Memory B cell (primary cell): ENCODE measurements at places on chromosomes 5 and 9.

DNA sequence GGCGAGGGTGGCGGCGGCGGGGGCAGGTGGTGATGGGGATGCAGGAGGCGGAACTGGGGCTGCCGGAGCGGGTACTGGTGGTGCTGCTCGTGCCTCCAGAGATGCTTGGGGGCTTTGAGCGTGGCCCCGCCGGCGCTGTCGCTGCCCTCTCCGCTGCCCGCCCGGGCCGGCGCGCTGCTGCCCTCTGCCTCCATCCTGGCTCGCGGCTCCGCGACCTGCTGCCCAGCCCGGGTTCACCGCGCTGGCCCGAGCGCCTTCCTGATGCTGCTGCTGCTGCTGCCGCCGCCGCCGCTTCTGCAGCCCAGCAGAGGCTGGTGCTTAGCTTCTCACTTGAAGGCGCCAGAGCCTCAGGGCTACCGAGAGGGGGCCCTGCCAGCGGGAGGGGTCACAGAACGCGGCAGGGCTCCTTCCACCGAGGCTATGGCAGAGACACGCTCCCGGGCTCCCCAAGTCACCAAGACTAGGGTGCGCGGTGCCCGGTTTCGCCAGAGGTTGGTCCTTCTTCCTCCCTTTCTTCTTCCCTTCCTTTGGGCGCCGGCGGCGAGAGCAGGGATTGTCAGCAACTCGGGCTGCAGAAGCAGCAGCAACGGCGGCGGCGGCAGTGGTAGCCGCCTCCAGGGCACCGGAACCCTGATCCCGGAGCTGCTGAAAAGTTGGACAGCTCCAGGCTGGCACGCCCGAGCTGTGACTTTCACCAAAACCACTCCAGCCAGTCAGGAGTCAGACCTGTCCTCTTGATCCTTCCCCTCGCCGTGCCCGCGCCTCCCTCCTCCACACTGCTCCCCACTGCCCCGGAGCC, at the start of gene PDE4D:
PDE4D (minus strand) TSS at position 298 of the 799 bp plus-strand sequence.
- peak within 1 kb of the TSS; percentile 49 for H3K4me3 ChIP-seq
- DNase-seq = peak; percentile 0
- no peaks in the 10 kb centered on the region for H3K36me3 ChIP-seq
- H3K27ac ChIP-seq = no peak within 1 kb of the TSS
- H3K4me1 ChIP-seq = peaks cover 13% of the 10 kb centered on the region
- peaks cover 29% of the 10 kb centered on the region for H3K27me3 ChIP-seq

DNA sequence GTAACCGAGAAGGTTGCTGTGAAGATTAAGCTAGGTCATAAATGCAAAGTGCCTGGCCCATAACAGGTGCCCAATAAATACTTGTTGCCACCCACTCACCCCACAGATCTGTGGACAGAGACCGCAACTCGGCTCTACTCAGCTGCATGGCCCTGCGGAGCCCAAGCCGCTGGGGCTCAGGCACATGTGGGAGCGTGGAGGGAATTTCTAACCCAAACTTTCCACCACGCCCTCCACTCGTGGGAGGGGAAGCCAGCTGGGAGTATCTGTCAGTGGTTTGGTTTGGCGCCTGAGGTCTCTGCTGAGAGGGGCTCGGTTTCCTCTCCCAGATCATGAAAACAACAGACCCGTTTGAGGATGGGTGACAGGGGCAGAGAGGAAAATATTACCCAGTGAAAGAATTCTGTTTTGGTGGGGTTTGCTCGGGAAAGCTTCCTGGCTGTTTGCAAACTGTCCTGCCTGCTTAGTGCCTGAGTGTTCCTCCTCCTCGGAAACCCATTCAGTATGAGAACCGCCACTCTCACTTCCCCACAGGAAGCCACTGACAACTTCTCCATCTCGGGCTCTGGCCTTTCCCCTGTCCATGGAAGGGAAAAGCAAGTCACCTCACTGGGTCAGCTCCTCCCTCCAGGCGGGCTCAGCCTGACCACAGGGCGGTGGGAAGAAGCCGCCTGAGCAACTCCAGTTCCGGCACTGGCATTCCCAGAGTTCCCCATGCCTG, 60.1 kb downstream of the RGS3 start:
- peak; percentile 16 for DNase-seq
- H3K4me1 ChIP-seq = peaks cover 22% of the 10 kb centered on the region
- no peaks in the 10 kb centered on the region for H3K27me3 ChIP-seq
- H3K4me3 ChIP-seq = peak overlapping the region; percentile 54
- no peak overlapping the region for H3K27ac ChIP-seq

GRCh38 chr5:157443041-157443549, 16.9 kb upstream of the NIPAL4 start:
- H3K27ac ChIP-seq = no peak overlapping the region
- H3K36me3 ChIP-seq = no peaks in the 10 kb centered on the region
- no peaks in the 10 kb centered on the region for H3K4me1 ChIP-seq
- no peak for DNase-seq

- no peak for DNase-seq
- H3K4me3 ChIP-seq = peak overlapping the region; percentile 5
- peaks cover 17% of the 10 kb centered on the region for H3K27me3 ChIP-seq
- no peak overlapping the region for H3K27ac ChIP-seq
Measured at GRCh38 chr9:75891277-75891741, 836 bp downstream of the PCSK5 start.

DNA sequence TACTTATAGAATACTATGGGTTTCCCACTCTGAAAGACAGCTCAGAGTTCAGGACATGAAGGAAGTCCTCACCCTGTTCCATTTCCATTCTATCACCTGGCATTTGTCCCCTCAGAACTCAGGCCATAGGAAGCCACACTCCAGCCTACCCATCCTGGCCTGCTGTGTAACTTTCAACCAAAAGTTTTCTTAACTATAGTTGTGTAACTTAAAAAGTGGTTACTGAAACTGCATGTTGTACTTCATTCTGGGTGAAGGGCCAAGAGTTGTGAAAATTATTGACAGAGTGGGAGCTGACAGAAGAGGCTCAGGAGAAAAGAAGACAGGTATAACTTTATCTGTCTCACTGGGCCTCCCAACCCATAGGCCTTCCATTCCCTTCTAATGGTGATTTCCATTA, 212.5 kb downstream of the RAB3C start:
- H3K36me3 ChIP-seq = no peaks in the 10 kb centered on the region
- H3K4me3 ChIP-seq = no peak overlapping the region
- H3K27me3 ChIP-seq = peaks cover 8% of the 10 kb centered on the region
- no peaks in the 10 kb centered on the region for H3K4me1 ChIP-seq
- DNase-seq = no peak

- DNase-seq = no peak
- H3K4me1 ChIP-seq = peaks cover 8% of the 10 kb centered on the region
- H3K4me3 ChIP-seq = no peak overlapping the region
- H3K27me3 ChIP-seq = no peaks in the 10 kb centered on the region
- H3K27ac ChIP-seq = no peak overlapping the region
Measured at GRCh38 chr9:5575000-5575399, 53.9 kb upstream of the RIC1 start.

DNA sequence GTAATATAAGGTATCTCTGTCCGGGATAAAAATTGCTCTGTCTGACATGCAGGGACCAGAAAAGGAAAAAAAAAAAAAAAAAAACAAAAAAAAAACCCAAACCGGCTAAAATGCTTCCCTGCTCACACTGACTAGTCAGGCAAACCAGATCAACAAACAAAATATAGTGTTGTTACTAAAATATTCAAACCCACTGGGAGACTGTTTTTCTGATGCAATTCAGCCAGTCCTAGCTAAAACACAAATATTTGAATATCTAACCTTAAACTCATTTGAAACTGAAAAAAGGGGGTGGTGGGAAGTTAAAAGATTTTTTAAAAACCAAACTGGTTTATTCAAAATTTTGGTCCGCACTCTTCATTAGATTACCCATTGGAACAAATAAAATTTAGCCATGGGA, 61.0 kb downstream of the APBA1 start:
- no peaks in the 10 kb centered on the region for H3K36me3 ChIP-seq
- H3K4me3 ChIP-seq = no peak overlapping the region
- peaks cover 1% of the 10 kb centered on the region for H3K27me3 ChIP-seq
- H3K27ac ChIP-seq = no peak overlapping the region
- H3K4me1 ChIP-seq = no peaks in the 10 kb centered on the region

DNA sequence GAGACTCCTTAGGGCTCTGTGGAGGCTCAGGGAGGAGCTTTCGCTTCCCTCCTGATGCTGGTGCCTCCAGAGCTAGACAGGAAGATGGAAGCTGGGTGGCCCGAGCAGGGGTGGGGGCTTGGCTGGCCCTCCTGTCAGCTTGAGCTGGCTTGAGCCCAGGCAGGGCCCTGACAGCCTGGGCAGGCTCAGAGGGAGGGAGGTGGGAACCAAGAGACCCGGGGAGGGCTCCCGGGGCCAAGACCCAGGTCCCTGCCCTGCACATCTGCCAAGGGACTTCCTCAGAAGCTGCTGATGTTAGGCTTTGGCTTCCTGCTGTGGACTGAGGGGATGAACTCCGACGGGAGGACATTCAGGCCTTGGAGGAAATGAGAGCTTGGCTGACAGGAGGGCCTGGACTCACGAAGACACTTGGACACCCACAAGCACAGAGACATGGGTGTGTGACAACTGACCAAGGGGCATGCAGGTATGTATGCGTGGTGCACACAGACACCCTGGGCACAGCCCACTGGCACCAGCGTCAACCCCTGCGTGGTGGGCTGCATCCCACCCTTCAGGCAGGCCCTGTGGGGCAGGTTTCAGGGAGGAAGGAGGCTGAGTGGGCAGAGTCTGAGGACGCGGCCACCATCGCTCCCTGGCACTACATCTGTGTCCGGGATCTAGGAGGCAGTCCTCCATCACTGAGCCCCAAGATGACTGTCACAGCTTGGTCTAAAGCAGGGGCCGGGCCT, 1.7 kb upstream of the LTC4S start:
- DNase-seq = no peak
- no peaks in the 10 kb centered on the region for H3K27me3 ChIP-seq
- no peak overlapping the region for H3K4me3 ChIP-seq
- peaks cover 27% of the 10 kb centered on the region for H3K4me1 ChIP-seq
- H3K36me3 ChIP-seq = no peaks in the 10 kb centered on the region
- H3K27ac ChIP-seq = no peak overlapping the region

DNA sequence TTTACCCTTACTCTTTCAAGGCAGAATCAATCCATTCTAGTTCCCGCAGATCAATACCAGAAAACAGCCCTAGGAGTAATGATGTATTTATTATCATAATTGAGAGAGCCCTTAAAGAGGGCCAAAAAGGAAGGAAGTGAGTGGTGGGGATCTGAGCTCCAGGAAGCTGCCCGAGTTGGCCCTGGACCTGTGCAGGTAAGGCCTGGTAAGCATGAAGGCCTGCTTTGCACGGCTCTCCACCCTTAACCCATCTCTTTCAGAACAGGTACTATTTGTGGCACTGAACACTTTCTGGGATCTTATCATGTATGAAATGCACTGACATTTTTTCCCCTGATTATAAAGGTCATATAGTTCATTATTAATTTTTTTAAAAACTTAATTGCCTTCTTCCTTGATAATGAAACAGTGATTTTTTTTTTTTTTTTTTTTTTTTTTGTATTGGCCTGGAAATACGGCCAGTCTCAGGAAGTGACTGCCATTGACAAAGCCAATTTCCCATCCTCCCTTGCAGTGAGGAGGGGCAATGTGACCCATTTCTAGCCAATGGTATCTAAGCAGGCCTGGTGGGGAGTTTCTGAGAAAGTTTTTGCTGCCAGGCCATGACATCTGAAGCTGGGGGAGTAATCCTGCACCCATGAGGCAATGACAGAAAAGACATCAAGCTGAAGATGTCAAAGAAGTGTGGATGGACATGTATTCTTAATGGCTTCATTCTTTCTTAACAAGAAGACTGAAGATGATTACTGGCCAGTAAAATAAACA, 6.3 kb upstream of the MVB12B start:
- H3K4me3 ChIP-seq = no peak overlapping the region
- H3K36me3 ChIP-seq = no peaks in the 10 kb centered on the region
- H3K4me1 ChIP-seq = peaks cover 2% of the 10 kb centered on the region
- H3K27me3 ChIP-seq = peaks cover 3% of the 10 kb centered on the region
- no peak overlapping the region for H3K27ac ChIP-seq

- H3K36me3 ChIP-seq = no peaks in the 10 kb centered on the region
- no peak for DNase-seq
- no peaks in the 10 kb centered on the region for H3K4me1 ChIP-seq
- H3K27me3 ChIP-seq = peaks cover 4% of the 10 kb centered on the region
Measured at GRCh38 chr5:163248871-163249270, 188.5 kb upstream of the CCNG1 start.

DNA sequence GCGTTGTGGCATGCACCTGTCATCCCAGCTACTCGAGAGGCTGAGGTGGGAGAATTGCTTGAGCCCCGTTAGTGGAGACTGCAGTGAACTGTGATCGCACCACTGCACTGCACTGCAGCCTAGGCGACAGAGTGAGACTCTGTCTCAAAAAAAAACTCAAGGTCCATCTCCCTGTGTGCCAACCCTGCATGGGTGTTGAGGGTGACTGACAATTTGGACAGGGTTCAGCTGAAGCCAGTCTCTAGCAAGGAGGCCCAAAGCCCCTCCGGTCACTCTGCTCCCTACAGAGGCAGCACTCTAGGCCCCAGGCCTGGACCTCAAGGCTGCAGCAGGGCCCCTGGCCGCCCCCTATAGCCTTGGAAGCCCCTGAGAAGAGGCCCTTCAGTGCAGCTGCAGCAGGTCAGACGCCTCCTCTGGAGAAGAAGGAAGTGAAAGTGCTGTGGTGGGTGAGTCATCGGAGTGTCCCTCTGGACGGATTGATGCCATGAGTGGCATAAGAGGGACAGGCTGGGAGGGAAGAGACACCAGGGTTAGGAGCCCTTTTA, 39.2 kb upstream of the NEK6 start:
- H3K36me3 ChIP-seq = no peaks in the 10 kb centered on the region
- peak overlapping the region; percentile 100 for H3K27ac ChIP-seq
- no peaks in the 10 kb centered on the region for H3K27me3 ChIP-seq

DNA sequence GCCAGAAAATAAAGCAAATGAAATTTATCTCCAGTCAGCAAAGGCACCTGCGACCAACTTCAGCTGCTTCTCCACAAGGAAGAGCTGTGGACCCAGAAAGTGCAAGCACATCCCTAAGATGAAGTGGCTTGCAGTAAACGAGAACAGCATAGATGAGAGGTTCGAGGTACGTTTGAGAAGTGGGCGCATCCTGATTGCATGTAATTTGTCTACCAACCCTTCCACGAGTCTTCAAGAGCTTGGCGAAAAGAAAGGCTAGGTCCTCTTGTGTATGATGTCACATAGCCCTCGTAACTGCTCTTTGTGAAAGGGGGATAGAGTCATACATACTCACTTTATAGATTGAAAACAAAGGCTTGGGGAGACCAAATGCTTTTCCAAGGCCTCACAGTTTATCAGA, 6.0 kb upstream of the LCP2 start:
- no peak for DNase-seq
- no peak overlapping the region for H3K4me3 ChIP-seq
- H3K36me3 ChIP-seq = no peaks in the 10 kb centered on the region
- H3K27ac ChIP-seq = no peak overlapping the region

GRCh38 chr9:14372437-14373335, 58.7 kb upstream of the NFIB start:
- H3K27me3 ChIP-seq = peaks cover 4% of the 10 kb centered on the region
- H3K27ac ChIP-seq = no peak overlapping the region
- DNase-seq = no peak
- H3K36me3 ChIP-seq = no peaks in the 10 kb centered on the region
- no peak overlapping the region for H3K4me3 ChIP-seq

GRCh38 chr9:35689542-35690293, at the start of gene TPM2:
TSS of gene TPM2 (minus strand) at chr9:35689925. CDS start at chr9:35689817, 108 bp downstream.
- DNase-seq = no peak
- H3K36me3 ChIP-seq = no peaks in the 10 kb centered on the region
- H3K27me3 ChIP-seq = no peaks in the 10 kb centered on the region
